Head of caudate nucleus (tissue), 42 donors: ENCODE measurements at places on chromosomes 2 and 18.

DNA sequence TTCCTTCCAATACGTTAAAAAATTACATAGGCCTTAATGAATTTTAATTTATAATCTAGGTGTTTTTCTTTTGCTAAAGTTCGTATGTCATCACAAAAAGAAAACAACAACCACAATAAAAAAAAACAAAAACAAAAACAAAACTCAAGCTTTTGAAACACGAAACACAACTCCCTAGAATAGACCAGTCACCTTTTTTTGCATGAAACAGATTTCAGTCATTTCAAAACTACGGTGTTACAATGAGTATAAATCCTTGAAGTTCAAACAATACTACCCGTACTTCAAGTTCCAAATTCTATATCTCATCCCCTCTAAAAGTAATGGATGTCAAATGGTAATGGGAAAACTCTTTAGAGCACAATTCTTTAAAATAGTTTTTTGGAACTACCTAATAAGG is 142.4 kb downstream of the CDH2 start:
- no peak for DNase-seq

DNA sequence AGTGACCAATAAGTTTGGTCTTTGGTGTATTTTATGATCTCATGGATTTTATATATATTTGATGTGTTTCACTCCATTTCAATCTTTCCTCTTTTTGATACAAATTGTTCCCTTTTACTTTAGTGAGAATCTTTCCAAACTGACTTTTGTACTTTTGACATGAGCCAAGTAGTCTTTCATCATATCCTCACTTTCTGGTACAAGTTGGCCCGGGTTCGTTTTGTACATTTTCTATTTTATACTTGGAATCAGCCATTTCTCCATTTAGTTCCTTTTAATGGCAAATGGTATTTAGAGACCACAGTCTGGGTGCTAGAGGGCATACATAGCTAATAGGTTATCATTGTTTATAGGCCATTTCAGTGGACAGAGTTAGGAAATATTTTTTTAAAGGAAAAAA is 147.9 kb upstream of the MYO3B start:
- no peak for DNase-seq

DNA sequence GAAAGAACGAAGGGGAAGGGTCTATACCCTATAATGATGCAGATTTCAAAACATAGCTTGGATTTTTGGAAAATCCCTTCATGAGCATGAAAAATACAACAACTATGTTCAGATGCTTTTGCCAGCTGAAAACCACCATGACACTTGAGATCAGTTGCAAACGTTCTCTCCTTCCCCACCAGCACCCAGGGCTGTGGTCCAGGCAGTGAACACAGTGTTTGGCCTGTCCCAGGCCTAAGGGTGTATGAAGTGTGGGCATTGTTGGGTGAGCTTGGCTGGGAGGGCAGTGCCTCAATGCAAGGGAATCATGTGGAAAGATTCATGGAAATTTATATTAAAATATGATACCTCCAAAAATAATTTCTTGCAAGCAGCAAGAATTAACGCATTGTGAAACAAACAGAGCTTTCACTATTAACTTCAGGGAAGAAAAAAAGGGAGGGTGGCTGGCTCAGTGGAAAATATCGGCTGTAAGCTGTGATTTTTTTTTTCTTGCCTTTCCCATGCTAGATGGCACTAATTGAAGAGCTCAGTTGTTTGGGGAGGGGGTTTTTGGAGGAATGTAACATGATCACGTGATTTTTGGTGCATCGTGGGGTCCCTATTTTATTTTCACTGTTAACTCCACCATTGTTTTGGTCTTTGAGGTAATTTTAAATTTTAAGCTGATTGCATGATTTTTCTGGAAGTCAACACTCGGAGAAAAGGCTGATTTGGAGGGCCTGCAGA is 52.0 kb downstream of the CDC42EP3 start:
- no peak for DNase-seq

- no peak for DNase-seq
These were observed 28.1 kb downstream of the MREG start for GRCh38 chr2:215985257-215985656.

GRCh38 chr18:8367217-8367988 is 241.8 kb upstream of the RAB12 start:
- DNase-seq, result peak; percentile 73

DNA sequence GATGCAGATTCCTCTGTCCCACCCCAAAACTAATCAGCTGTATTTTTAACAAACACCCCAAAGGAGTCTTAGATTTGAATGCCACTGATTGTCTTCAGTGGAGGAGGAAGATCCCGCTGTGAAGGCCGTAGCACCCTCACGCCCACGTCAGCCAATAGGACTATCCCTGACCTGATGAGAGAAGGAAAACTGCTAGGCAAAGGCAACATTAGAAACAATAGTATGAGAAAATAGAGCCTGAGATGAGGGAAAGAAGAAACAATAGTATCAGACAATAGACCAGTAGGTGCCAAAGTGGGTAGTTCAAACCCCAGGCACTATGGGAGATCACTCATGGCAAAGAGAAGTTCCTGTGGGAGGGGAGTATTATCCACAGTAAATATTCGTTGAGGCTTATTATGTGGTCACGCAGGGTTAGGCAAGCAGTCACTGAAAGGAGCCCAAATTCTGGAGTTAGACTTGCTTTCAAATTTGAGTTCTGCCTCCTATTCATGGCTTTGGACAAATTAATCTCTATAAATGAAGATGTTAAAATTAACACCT is 2.8 kb downstream of the PCBP1 start:
- DNase-seq, result no peak

GRCh38 chr2:9205486-9205885 is 1.1 kb upstream of the ASAP2 start:
- no peak for DNase-seq

GRCh38 chr2:120779781-120780283 is 44.2 kb downstream of the GLI2 start:
- DNase-seq, result peak; percentile 66

DNA sequence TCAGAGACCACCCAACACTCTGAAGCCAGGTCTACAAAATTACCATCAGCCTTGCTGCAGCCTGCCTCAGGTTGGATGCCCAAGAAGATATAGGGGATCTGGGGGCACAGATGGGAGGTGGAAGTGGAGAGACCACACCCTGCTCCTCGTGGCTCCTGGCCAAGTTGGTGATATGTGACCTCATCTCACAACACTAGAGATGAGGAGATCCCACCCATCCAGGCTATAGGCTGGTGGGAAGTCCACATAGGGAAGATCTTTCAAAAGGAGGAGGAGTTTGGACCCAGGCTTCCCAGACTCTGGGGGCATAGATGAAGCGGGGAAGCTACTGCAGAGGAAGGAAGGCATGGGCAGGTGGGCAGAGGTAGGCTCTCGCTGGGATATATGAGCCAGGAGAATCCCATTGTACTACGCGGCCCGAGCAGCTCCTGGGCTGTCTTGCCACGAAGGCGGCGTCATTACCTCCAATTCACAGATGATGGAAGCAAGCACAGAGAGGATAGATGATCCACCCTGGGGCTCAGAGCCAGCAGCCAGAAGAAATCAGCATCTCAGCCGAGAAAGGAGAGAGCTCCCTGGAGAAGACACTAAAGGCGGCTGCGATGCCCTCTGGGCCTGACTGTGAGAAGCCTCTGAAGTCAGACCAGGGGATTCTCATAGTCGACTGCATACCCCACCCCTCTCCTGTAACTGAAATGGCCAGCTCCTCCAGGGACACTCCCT is 96.0 kb downstream of the RHOB start:
- no peak for DNase-seq

DNA sequence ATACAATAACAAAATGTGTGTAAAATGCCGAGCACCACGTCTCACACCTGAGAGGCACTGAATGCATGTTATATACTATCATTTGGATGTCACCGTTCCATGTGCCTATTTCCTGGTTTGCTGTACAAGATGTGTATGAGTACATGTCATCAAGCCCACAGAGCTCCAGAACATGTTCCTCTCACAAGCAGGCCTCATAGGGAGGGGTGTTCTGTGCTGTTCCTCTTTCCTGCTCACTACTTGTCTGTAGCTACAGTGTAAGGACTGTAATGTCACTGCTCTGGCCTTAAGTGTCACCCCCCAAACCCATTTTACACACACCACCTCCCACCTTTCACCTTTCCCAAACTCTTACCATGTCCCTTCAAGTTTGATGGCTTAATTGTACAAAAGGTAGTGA is 1.8 kb downstream of the AFF3 start:
- DNase-seq, result no peak

GRCh38 chr2:190277234-190278112 is 42.2 kb downstream of the HIBCH start:
- DNase-seq, result no peak

DNA sequence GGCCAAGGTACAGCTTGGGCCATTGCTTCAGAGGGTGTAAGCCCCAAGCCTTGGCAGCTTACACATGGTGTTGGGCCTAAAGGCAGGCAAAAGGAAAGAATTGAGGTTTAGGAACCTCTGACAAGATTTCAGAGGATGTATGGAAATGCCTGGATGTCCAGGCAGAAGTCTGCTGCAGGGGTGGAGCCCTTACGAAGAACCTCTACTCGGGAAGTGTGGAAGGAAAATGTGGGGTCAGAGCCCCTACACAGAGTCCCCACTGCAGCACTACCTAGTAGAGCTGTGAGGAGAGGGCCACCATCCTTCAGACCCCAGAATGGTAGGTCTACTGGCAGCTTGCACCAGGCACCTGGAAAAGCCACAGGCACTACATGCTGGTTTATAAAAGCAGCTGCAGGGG is 124.2 kb downstream of the RPIA start:
- no peak for DNase-seq

GRCh38 chr18:28794459-28795245 is 617.7 kb upstream of the CDH2 start:
- DNase-seq, result no peak

DNA sequence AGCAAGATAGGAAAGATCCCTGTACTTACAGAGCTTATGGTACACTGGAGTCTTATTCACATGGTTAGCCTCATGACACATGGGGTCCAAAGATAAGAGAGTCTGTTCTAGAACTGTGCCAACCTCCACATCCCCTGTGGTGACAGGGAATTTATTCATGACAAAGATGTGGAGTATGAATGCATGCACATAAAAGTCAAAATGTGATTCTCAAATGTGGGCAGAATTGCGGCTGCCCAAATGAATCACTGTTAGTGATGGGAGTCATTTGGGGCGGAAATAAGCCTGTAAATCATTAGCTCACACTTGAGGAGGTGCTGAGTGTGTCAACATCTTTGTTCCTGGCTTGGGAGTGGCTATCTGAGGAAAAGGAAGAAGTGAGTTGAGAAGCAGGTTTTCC is 560.6 kb downstream of the SLC4A3 start:
- no peak for DNase-seq

DNA sequence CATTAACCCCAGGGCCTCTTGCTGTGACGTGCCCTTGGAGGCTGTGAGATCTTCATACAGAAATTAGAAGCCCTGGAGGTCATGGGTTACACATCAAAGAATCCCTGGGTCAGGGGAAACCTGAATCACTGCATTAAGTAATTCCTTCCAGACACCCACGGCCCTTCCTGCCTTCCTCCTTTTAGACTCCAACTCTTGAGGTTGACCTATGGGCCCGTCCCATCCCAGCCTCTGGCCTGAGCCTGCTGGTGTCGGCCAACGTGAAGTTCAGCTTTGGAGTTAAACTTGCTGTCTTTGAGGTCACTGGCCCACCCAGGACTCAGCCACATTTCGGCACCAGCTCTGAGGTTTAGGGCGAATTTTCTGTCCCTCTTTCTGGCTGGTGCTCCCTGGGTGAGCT is 198.3 kb downstream of the ACKR3 start:
- DNase-seq, result no peak

DNA sequence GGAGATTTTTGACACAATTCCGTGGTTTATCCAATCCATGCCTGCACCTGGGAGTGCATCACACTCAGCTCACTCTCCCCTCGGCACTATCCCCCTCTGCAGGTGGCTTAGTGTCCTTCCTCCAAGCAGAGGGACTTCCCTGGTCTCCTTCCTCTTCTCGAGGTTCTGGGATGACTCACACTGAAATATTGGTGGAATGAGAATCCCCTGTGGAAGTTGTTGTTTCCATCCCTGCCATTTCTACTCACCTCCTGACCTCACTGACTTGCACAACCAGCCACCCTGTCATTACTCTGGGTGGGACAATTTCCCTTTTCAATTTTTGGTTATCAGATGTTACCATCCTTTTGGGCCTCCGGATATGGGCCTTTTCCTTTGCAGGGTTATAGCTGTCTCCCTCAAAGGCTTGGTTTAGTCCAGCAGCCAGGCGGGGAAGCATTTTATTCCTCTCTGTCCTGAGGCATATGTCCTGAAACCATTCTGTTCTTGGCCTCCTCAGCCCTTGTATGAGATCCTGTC is 59.9 kb downstream of the PTPRM start:
- no peak for DNase-seq

- no peak for DNase-seq
These were observed 6.7 kb upstream of the GPR55 start for GRCh38 chr2:230931556-230932231.
